ENCODE measurements at places on chromosomes 11 and 22.
A peak's percentile ranks its signal among the peaks of the same experiment; 100 is the strongest.

DNA sequence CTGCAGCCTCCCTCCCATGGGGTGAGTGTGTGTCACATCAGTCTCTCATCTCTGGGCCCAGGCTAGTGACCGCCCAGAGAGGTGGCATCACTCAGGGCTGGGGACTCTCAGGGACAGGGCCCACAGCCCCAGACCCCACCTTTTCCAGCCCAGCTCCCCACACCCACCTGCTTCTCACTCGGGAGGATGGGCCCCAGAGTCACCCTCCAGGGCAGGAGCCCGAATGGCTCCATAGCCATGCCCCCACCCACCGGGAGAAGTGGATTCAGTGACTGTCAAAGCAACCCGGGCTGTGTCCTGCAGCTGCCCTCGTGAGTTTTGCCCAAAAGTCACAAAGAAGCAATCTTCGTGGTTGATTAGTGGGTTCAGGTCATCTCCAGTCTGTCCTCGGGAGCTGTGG is 26.0 kb downstream of the PARVG start:
- DNase-seq, result no peak

DNA sequence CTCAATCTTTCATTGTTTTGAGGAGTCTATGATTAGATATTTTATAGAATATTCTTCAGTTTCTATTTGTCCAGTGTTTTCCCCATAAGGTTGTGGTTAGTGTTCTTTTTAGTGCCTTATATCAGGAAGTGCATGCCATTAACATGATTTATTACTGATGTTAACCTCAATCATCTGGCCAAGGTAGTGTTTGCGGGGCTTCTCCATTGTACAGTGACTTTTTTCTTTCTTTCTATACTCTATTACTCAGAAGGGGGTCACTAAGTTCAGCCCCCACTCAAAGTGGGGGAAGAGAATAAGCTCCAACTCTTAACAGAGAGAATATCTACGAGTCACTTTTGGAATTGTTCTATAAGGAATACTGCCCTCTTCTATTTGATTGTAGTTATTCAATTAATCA is 415.8 kb downstream of the DYNC2H1 start:
- DNase-seq, result no peak

- no peak for DNase-seq
Measured at GRCh38 chr11:65400307-65401072, 14.1 kb downstream of the FRMD8 start.

DNA sequence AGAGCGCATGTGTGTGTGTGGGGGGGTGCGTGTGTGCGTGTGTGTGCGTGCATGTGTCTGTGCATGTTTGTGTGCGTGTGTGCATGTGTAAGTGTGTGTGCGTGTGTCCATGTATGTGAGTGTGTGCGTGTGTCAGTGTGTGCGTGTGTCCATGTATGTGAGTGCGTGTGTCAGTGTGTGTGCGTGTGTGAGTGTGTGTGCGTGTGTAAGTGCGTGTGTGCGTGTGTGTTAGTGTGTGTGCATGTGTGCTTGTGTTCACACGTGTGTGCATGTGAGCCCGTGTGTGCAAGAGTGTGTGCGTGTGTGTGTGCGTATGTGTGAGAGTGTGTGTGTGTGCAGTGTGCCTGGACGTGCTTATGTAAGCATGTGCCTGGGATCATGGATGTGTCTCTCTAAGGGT is 14.7 kb upstream of the APOL6 start:
- DNase-seq, result no peak

- DNase-seq, result no peak
Measured at GRCh38 chr22:32754413-32755041, 47.0 kb upstream of the TIMP3 start.

GRCh38 chr11:47186076-47186699 is at the start of gene PACSIN3:
Gene PACSIN3, minus strand, starts transcription at chr11:47186434. Its CDS starts 3,707 bp downstream, at chr11:47182727.
- peak; percentile 49 for DNase-seq

GRCh38 chr11:77039491-77040400 is 5.5 kb downstream of the B3GNT6 start:
- DNase-seq, result peak; percentile 16

- no peak for DNase-seq
Measured at GRCh38 chr11:118277312-118277711, 13.2 kb upstream of the MPZL2 start.

DNA sequence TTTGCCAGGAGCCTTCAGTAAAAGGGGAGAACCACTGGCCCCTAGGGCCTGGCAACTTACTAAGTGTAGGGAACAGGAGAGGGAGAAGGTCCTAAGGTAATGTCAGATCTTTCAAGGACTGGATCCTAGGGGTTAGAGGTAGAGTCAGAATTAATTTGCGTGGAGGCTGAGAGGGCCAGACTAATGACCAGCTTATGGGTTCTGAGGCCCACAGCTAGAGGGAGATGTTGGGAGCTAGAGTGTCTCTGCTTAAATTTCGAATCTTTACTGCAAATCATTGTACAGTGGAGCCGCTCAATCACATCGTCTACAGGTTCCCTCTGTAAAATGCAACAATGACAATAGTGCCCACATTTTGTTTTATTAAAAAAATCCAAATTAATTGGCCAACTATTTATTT is 31.4 kb downstream of the CLMP start:
- no peak for DNase-seq

DNA sequence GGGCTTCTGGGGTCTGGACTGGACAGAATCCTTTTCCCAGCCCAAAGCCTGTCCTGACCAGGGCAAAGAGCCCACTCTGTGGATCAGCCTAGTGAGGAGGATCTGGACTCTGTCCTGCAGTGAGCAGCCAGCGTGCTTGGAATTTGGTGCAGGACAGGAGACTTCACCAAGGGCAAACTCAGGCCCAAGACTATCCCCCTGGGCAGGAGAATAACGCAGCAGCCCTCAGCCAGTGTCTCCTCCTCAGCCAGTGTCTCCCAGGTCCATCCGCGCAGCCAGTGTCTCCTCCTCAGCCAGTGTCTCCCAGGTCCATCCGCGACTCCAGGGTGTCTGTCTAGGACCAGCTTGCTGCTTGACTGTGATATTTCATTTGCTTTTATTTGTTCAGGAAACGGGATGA is 1334.0 kb downstream of the TBC1D22A start:
- DNase-seq, result no peak

GRCh38 chr11:16166571-16166970 is 189.8 kb downstream of the SOX6 start:
- no peak for DNase-seq

GRCh38 chr11:134025082-134025429 is 43.8 kb upstream of the JAM3 start:
- DNase-seq, result no peak

- no peak for DNase-seq
Measured at GRCh38 chr22:50311606-50312351, 4.3 kb upstream of the PLXNB2 start.

- peak; percentile 83 for DNase-seq
Measured at GRCh38 chr22:37804881-37805809, 2.6 kb upstream of the GCAT start.

- DNase-seq, result no peak
Measured at GRCh38 chr11:16160146-16160545, 196.2 kb downstream of the SOX6 start.

- no peak for DNase-seq
Measured at GRCh38 chr11:2794046-2794967, 91.3 kb downstream of the CDKN1C start.

DNA sequence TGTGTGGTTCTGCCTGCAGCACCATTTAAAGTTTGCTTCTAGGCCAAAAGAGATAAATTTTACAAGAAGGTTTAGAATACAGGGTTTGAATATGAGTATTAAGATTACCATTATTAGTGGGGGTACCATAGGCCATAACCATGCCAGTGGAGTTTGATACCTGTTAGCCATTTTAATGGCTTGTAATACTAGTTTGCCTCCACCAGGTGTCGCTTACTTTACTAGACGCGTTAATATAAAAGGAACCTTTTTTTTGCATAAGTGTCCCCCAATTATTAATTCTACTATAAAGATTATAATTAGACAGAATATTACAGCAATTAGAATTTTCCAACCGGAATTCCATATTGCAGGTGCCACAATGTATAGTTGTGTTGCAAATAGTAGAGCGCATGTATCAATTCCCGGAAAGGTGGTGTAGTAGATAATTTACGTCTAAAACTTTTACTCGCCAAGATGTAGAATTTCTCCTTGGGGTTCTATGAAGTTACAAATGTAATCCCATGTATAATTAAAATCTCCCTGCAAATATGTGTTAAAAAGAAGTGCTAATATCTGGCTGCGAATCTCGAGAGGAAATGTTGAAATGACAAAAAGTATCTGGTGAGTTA is 16.1 kb downstream of the MS4A6E start:
- DNase-seq, result no peak

GRCh38 chr22:36986242-36986821 is 32.9 kb downstream of the TST start:
- peak; percentile 43 for DNase-seq

DNA sequence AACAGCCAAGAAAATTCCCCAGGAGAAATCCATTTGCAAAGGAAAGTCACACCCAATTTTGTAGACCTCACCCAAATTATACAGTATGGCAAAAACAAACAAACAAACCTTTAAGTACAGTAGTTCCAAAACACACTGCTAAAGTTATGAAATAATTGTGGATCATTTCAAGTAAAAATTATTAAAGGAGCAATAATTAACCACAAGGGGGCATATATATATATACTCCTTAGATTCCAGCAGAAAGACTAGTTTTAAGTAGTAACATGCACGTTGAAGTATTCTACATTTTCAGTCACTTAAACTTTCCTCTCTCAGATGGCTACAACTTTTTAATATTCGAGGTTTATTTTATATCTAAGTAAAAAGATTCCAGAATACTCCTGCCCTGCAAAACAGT is 26.8 kb downstream of the RNF141 start:
- no peak for DNase-seq

DNA sequence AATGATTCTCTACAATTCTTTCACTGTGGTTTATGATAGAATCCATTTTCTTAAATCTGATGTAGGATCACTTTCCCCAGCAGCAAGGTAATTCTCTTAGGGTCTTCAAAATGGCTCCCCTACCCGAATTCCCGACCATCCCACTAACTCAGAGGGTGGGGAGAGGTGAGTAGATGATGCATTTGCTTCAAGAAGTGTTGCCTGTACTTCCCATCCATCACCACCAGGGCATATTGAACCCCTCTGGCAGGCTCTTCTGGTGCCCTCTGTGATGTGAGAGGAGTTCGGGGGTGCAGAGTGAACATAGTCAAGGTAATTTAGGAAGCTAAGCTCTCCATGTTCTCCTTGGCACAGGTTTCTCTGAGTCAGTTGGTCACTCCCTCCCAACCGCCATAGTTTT is 52.3 kb downstream of the ZNRF3 start:
- DNase-seq, result no peak

GRCh38 chr11:45245218-45246045 is 40.7 kb downstream of the SYT13 start:
- DNase-seq, result no peak

Measured in stimulated activated CD4-positive, alpha-beta T cell treated with anti-CD3 and anti-CD28 coated beads, Interleukin-4, amount 100 ng/mL, for 48 hours (primary cell).